ENCODE measurements at places on chromosomes 3 and 15.

DNA sequence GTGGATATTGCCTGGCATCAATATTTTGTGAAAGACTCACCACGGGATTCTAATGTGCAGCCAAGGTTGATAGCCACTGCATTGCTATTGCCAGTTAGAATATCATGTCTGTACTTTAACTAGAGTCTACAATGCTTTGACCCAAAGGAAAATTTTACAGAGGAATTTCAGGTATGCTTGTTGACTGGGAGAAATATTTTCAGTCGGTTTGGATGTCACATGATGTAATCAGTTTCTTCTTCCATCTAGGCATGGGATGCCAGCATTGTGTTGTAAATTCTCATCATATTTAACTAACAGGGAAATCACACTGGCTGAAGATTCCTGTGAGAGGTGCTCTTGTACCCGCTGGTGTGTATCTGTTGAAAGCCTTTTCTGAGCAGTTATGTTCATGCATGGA, 508.9 kb upstream of the ADAMTS9 start:
- DNase-seq: no peak

DNA sequence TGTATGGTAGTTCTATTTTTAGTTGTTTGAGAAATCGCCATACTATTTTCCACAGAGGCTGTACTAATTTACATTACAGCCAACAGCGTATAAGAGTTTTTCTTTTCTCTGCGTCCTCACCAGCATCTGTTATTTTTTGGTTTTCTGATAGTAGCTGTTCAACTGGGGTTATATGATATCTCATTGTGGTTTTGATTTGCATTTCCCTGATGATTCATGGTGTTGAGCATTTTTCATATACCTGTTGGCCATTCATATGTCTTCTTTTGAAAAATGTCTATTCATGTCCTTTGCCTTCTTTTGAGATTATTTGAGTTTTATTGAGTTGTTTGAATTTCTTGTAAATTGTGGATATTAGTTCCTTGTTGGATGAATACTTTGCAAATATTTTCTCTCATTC, 114.6 kb downstream of the LRRK1 start:
- DNase-seq: no peak

- DNase-seq: no peak
These were observed 9.7 kb upstream of the PCOLCE2 start for GRCh38 chr3:142898346-142899213.

- no peak for DNase-seq
These were observed 109.4 kb upstream of the FGF7 start for GRCh38 chr15:49313650-49314049.

GRCh38 chr3:100159331-100160153, 45.2 kb upstream of the FILIP1L start:
- no peak for DNase-seq
